Activated CD4-positive, CD25-positive, alpha-beta regulatory T cell treated with anti-CD3 and anti-CD28 coated beads, Interleukin-2, amount 50 U/mL, for 24 hours (primary cell): ENCODE measurements at places on chromosomes 1 and 21.

- no peak for ATAC-seq
Measured at GRCh38 chr1:164256456-164256855, 302.5 kb upstream of the PBX1 start.

DNA sequence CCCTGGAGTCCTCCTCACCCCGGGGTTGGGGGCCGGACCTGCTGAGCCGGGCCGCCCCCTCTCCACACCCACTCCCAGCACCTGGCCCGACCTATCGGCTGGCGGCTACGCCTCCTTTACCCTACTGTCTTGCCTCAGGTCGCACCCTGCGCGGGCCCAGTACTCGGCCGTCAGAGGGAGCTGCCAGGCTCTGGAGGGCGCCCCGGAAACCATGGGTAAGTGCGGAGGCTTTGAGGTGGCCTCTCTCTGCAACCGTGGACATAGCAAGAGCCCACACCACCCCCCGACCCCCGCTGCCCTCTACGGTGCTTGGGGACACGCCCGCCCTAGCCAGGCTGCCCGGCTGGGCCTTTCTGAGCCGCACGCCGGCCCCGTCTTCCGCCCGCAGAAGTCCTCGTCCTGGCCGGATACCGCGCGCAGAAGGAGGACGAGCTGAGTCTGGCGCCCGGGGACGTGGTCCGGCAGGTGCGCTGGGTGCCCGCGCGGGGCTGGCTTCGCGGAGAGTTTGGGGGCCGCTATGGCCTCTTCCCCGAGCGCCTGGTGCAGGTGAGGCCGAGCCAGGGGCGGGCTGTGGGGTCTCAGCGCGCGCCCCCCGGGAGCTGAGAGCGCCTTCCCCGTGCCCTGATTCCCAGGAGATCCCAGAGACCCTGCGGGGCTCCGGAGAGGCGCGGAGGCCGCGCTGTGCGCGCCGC is at the start of gene SH3D21:
Gene SH3D21 (plus strand): TSS at position 159 of the 692 bp plus-strand sequence. CDS start 53 bp downstream, at position 212.
- peak; percentile 42 for ATAC-seq

DNA sequence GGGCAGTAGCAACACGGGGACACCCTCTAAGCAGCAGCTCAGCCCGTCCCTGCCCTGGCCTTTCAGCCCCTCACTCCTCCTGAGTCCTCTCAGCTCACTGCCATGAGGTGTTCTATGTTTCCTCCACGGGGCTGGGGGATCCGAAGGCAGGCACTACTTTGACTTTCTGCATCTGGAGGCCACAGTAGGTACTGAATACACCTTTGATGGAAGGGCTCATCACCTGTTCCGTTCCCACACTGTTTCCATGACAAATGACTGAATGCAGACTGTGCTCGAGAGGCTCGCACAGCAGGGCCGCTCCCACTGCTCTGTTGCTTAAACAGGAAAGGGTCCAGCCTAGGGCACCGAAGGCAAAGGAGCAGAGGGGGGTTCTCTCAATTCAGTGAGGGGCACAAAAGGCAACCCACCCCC is 77.6 kb upstream of the DNAH14 start:
- ATAC-seq, result no peak

GRCh38 chr1:162007466-162007865 is 16.2 kb downstream of the OLFML2B start:
- no peak for ATAC-seq

DNA sequence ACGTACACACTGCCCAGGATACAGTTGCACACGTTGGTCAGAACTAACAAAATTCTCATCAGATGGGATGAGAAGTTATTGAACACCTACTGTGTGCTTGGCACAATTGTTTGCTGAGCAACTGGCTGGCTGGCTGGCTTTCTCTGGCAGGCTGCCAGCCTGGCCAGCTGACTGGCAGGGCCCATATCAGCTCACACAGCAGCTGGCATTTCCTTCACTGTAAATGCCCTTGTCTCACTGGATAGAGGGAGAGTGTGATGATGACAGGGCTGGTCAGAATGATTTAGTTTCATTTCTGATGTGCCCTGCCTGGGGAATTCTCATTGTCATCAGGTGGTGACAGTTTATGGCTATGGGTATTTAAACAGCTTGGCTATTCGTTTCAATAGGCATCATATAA is 15.8 kb downstream of the CAMK2N1 start:
- ATAC-seq, result no peak

GRCh38 chr1:53895421-53895820 is 1.4 kb downstream of the DIO1 start:
- ATAC-seq, result no peak

- peak; percentile 98 for ATAC-seq
Measured at GRCh38 chr1:169163059-169163458, 56.6 kb downstream of the ATP1B1 start.

- no peak for ATAC-seq
Measured at GRCh38 chr1:4597020-4597419, 57.4 kb upstream of the AJAP1 start.
